Ascending aorta (tissue), 2 donors: ENCODE measurements at places on chromosomes 2 and 18.

DNA sequence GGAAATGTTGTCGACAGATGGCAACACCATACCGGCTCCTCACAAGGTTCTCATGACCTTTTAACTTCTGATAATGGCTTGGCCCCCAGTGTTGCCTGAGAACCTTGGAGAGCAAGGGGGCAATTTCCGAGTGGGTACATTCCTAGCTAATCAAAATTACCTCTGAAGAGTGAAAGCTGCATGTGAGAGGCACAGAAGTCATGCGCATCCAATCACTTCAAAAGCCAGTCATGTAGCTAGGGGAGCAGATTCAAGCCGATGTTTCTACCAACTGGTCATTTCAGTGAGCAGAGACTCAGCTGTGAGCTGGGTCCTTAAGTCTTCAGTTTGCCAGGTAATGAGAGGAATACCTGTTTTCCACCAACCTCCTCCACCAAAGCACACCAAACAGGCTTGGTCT is 111.4 kb downstream of the LIPG start:
- DNase-seq = no peak

DNA sequence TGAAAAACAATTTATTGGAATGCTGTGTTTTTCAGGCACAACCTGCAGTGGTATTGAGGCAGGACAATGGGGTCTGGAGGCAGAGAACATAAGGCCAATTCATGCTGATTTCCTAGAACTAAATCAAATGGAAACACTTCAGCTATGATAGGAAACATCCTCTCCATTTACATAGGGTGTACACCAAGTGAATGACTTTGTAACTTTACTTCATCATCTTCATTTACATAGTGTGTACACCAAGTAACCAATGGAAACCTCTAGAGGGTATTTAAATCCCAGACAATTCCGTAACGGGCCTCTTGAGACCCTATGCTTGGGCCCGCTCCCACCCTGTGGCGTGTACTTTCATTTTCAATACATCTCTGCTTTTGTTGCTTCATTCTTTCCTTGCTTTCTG is 32.2 kb upstream of the ST8SIA5 start:
- DNase-seq = no peak

DNA sequence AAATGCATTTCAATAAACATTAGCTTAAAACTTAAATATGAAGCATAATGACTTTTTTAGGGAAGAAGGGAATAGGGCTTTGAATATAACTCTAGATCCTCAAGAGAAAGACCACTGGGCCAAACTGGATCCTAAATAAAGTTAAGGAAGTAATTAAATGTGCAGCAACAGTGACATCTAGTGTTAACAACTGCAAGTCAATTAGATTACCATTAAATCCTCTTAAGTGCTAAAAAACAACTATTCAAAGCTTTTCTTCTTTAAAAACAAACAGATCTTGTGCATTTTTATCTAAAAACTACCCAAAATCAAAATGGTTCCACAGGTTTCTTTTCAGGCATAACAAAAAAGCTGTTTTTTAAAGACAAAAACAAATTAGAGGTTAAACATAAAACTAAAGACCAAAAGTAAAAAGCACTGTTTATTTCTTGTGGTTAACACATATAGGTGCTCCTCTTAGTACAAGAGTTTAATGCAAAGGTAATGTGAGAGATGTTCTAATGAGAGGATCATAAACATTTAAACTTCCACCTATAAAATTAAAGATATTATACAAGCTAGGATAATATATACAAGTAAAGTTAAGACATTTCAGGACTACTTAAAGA is 111.4 kb downstream of the THADA start:
- DNase-seq = no peak

GRCh38 chr2:46800625-46801349 is 114.8 kb downstream of the MCFD2 start:
- no peak for DNase-seq

- DNase-seq = no peak
Measured at GRCh38 chr18:39346916-39347315, 1781.3 kb upstream of the CELF4 start.

DNA sequence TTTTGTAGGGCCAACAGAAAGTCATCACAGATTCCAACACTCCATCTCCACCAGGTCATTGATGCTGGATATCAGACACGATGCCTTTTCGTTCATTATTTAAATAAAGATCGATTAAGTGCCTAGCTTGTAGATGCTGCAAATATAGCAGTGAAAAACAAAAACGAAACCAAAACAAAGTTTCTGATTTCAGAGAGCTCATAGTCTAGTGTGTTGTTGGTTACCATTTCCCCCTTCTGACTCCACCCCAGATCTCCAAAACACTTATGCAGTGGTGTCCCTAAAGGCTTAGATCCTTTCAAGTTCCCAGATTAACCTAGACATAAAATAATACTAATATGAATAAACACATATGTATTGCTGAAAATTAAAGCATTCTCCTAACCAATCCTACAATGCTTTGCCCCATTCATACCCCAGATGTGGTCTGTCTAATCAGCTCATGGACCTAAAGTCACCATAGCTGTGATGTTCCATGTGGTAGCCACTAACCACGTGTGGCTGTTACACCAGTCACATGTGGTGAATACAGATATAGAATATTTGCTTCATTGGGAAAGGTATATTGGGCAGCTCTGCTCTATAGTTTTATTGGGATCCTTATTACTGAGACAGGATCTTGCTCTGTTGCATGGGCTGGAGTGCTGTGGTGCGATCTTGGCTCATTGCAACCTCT is 787.2 kb downstream of the TDRD15 start:
- no peak for DNase-seq

- DNase-seq = no peak
Measured at GRCh38 chr2:88919087-88919738, 227.7 kb downstream of the RPIA start.

GRCh38 chr2:16446706-16447105 is 218.9 kb downstream of the CYRIA start:
- no peak for DNase-seq
